Activated naive CD4-positive, alpha-beta T cell treated with anti-CD3 and anti-CD28 coated beads for 36 hours (primary cell): ENCODE measurements at places on chromosomes 3 and 15. TPM values are rescaled to one million over a fixed set of nuclear protein-coding genes. Genes with fewer than 3 reads are reported as not detected.

ANKRD63 gene
- total RNA-seq: not detected

LDHAL6B gene
- not detected for total RNA-seq

DNA sequence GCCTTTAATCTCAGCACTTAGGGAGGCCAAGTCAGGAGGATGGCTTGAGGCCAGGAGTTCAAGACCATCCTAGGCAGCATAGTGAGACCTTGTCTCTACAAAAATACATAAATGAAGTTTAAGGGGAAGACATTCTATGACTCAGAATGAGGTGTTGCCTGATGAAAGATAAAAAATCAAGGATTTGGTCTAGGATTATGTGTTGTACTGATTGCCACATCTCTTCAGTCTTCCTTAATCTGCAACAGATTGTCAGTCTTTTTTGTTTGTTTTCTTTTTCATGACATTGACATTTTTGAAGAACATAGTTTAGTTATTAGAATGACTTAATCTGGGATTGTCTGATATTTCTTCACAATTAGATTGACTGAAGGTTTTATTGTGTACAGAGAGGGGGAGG is 26.3 kb upstream of the DPPA4 start:
- no peak for DNase-seq

DNA sequence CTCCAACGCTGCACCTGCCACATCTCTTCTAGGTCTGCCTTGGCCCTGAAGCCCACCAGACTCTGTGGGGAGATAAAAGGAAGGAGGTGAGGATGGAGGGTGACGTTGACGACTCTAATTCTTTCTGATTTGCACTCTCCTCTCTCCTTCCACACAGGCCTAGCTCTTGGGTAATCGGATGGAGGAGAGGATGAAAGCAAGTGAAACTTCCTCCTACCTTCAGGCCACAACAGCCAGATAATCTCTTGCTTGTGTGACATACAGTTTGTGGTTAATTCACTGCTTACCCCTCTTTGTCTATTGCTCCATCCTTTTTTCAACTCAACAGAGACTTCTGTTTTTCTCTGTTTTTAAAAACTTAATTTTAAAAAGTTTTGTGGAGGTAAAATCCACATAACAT is 208.1 kb downstream of the SV2B start:
- no peak for DNase-seq

SHISA5 gene
- 90.3 TPM for total RNA-seq

DNA sequence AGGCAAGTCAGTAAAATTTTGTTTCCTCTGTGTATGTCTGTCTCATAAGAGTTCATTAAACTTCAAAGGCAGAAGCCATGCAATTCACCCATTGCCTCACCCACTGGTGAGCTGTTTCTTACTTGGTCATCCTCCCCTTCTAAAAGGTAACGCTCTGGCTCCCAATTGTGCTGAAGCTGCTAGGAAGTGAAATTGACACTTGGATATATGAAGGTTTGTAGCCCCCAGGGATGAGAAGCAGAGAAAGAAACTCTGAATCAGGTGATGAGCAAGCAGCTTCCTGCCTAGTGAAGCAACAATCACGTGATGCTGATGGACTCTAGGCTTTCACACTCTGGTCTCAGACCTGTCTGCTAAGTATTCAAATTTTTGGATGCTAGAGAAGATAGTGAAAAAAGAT is 70.7 kb downstream of the CD200R1L start:
- no peak for DNase-seq

GRCh38 chr3:1447452-1447851 is 354.6 kb downstream of the CNTN6 start:
- no peak for DNase-seq
